Heart left ventricle (tissue), 16 donors: ENCODE measurements at places on chromosomes 12 and 14.

- DNase-seq, result peak; percentile 69
These were observed 7.9 kb downstream of the VWF start for GRCh38 chr12:6116471-6117021.

GRCh38 chr12:4256043-4256826 lies 17.3 kb upstream of the CCND2 start:
- DNase-seq, result no peak

DNA sequence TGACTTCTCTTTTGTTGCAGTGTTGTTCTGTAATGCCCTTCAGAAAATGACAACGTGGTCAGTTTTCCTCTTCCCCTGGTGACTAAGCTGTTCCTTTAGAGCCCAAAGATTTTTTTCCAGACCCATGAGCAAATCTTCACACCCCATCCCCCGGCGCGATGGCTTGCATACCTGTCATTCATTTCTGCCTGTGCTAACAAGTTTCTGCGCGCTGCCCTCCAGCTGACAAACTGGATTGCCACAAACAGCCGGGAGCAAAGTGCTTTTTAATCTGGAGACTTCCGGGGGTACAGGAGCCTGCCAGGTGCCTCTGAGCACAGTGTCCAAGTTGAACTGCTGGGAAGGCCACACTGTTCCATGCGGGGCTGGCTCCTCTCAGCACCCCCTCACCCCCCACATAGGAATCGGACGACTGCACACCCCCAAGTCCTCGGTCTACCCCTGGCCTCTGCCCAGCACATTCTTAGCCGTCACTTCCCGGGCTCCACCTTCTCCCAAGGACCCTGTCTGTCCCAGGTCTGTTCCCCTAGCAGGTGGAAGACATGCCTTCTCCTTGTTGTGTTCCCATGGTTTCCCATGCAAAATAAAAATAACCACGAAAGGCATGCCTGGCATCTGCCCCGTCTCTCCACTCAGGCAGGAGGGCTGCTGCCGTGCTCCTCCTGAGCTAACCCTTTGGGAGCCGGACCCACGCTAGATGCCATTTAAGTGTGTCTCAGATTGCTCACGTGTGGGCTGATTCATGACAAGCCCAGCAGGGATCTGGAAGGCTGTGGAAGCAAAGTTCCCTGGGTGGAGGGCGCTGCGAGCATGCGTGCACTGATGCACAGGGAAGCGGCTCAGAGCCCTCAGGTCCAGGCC lies 14.1 kb downstream of the RILPL1 start:
- peak; percentile 72 for DNase-seq

GRCh38 chr14:89848165-89848564 lies 106.4 kb downstream of the EFCAB11 start:
- DNase-seq, result no peak

DNA sequence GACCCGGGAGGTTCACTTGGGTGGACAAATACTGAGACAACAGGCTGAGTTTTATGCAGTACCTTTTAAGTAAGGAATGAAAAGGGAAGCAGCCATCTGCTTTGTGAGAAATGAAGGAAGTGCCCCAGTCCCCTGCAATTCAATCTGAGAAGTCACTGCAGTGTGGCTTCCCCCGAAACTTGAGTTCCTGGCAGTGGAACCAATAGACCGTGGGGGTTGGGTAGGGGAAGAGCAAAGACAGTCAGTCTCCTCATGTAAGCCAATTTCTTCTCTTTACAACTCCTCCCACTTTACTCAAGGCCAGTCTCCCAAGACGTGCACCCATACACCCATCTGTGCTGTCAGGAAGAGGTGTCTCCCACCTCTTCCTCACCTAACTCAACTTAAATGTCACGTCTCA lies 206.5 kb downstream of the BCAT1 start:
- no peak for DNase-seq

GRCh38 chr12:121130866-121131373 lies 1.8 kb upstream of the P2RX7 start:
- no peak for DNase-seq

- no peak for DNase-seq
These were observed 95.4 kb downstream of the HELB start for GRCh38 chr12:66397574-66398290.

DNA sequence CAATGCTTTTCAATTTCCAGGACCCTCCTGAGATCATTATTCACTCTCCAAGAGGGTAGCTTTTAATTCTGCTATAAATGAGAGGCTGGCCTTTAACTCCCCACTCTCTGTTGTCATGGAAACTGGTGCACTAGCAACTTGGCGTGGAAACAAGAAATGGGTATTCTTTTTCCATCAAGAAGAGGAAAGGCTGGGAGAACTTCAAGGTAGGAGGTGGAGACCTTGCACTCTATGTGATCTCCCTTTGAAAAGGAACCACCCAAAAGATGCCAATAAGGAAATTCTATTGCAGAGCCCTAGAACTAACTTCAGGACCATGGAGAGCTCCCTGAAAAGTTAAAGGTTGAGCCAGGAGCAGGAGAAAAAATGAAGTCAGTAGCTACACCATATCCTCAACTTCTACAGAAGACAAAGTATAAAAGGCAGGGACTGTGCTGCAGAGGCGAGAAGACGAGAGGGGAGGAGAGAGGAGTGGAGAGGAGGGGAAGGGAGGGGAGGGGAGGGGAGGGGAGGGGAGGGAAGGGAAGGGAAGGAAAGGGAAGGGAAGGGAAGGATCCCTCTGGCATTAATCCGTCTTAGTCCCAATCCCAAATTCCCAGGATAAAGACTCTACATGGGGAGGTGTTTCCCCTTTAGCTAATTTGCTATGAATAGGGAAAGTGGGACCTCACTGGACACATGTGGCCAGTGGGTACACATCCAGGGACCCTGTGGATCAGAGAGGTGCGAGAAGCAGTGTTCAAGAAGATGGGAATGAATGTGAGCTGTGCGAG lies 46.7 kb upstream of the FICD start:
- DNase-seq, result peak; percentile 11

DNA sequence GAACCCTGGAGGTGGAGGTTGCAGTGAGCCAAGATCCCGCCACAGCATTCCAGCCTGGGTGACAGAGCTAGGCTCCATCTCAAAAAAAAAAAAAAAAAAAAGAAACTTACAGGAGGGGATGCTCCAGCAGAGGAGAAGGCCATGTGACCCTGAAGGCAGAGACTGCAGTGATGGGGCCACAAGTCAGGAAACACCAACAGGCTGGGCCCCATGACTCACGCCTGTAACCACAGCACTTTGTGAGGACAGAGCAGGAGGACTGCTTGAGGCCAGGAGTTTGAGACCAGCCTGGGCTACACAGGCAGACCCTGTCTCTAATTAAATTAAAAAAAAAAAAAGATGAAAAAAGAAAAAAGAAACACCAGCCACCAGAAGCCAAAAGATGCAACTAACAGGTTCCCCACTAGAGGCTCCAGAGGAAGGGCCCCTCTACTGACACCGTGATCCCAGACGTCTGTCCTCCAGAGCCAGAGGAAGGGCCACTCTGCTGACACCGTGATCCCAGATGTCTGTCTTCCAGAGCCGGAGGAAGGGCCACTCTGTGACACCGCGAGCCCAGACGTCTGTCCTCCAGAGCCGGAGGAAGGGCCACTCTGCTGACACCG lies 9.1 kb upstream of the GLT1D1 start:
- DNase-seq, result no peak

GRCh38 chr12:7601406-7601805 lies 64.3 kb downstream of the APOBEC1 start:
- DNase-seq, result no peak

DNA sequence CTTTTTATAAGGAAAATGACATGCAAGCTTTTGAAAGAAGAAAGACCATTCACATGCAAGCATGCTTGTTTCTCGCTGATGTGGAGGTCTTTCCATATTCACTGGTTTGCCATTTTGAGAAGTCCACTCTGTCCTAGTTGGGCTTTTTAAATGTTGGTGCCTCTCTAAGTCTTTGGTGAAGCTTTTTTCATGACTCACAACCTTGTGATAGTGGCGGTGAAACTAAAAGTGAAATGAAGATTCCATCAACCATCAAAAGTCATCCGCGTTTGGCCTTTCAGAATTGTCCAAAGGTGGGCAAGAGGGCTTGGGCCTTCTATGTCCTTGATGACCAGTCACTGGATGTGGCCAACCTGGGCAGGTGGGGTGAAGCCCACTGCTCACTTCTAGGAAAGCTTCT lies 4.3 kb downstream of the LRRC74A start:
- no peak for DNase-seq

DNA sequence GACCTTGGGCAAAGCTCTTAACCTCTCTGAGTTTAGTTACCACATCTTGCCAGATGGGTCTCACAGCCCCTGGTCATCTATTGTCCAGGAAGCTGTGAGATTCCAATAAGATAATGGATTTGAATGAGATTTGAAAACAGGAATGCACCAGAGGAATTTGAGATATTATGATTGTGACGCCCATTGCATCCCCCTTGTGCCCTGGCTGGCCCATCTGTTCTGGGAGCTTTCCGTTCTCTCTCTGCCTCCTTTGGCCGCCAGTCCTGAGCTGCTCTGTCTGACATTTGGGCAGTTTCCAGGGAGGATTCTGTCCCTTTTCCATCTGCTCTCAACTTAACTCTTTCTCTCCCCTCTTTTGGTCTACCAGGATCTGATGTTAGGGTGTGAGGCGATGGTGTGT lies 24.6 kb downstream of the SRRM4 start:
- DNase-seq, result no peak

- DNase-seq, result no peak
These were observed 123.3 kb downstream of the KCNA5 start for GRCh38 chr12:5166976-5167375.

DNA sequence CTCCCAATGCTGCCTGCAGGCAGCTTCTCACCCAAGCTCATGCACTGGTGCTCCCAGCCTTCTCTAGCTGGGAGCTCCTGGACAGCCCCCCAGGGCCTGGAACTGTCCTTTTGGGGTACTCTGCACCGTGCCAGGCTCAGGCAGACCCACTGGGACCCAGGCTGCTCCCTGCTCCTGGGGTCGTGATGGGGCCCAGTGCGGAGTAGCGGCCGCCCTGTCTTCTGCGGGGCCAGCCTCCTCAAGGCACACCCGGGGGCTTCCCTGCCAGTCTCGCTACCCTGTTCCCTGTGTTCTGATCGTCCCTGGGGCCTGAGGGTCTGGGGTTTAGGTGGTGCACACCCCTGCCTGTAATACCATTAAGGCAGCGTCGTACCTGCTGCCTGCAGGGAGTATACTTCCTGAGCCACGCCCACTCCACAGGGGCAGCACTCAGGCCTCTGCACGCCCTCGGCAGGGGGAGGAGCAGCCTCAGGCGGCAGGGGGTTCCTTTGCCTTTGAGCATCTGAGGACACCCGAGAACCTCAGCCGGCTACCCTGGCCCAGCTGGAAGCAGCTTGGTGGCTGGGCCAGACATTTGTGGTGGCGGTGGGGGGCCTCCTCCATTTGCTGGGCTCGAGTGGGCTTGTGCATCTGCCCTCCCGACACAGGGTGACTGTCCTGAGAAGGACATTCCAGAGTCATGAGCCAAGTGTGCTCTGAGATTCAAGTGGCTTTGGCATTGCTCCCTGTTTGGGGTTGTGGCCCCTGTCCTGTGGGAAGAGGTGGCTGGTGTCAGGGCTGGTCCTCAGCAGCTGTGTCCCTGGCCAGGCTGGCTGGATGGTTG lies 9.2 kb upstream of the CRIP2 start:
- no peak for DNase-seq

DNA sequence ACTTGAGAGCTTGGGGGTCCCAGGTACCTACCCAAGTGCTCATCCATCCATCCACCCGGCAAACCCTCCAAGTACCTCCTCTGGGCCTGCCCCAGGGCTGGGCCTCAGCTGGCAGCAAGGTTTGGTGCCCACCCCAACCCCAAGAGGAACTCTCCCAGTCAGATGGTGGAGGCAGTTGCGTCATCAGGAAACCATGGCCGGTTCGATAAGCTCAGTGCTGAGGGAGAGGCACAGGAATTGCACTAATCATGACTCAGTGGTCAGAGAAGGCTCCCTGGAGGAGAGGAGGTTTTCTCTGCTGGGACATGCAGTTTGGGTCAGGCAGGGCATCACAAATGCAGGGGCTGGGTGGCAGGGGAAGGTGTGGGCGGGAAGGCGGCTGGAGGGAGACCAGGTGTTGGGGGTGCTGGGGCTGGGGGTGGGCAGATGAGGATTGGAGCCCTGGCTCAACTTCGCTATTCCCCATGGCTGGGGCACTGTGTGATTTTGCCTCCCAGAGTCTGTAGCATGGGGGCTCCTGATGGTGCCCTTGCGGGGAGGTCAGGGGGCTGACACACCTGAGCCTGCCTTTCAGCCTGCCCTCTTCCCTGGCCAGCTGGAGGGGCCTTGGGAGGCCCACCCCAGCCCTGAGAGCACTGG lies 32.2 kb downstream of the SH2B3 start:
- peak; percentile 60 for DNase-seq

DNA sequence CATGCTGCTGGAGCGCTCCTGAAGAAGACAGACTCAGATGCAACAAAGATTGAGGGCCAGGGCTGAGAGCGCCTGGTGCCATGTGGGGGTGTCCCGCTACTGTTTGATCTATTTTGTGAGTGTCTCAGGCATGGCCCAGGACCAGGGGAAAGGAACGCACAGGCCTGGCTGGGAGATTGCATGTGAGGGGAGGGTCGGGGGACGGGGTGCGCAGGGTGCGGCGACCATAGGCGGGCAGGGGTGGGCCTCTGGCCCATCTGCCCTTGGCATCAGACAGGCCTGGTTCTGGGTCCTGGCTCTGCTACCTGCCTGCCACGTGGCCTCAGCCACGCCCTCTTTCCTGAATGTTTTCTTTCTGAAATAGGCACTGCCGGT lies 47.5 kb downstream of the BEGAIN start:
- DNase-seq, result peak; percentile 23

DNA sequence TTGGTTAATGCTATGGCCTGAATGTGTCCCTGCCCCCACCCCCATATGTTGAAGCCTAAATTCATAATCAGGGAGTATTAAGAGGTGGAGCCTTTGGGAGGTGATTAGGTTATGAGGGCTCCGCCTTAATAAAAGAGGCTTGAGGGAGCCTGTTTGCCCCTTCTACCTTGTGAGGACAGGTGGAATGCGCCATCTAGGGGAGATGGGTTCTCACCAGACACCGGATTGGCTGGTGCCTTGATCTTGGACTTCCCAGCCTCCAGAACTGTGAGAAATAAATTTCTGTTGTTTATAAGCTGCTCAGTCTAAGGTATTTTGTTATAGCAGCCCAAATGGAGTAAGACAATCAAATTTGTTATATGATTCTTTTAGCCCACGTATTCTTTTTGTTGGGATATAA lies 148.3 kb downstream of the PTCSC3 start:
- no peak for DNase-seq

DNA sequence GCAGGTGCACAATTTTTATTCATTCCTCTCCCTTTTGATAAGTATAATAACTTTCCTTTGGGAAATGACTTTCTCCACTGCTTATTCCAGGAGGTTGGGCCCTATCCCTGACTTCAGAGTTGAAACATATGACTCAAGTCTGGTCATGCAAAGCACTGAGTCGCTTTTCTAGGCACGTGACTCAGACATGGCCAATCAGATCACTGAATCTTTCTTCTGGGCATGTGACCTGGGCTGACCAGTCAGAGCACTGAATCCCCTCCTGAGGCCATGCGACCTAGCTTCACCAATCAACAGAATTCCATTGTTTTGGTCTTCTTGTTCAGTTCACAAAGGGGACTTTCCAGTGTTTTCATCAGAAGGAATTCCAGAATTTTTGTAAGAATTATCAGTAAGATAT lies 377.1 kb upstream of the KITLG start:
- no peak for DNase-seq
